ENCODE measurements at places on chromosomes 11 and 22.

- no peak for DNase-seq
These were observed 44.2 kb downstream of the CERK start for GRCh38 chr22:46693634-46694415.

- no peak for DNase-seq
These were observed 626 bp upstream of the TBX10 start for GRCh38 chr11:67640021-67640757.

DNA sequence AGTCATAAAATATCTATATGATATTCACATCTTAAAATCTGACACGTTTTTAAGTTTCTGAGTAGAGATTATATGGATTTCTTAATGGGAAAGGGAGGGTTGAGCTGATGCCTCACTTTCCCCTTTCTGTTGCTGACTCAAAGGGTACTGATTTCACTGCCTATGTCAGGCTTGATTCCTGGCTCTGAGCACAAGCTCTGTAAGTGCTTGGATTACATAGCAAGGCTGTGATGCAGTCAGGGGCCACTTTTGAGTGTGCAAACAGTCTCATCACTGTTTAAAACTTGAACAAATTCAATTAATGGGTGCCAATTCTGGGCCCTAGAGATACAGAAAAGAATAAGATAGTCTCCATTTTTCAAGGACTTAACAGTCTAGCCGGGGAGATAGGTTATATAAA, 14.4 kb downstream of the ATXN10 start:
- DNase-seq: no peak

- no peak for DNase-seq
These were observed 4.4 kb upstream of the KCNJ11 start for GRCh38 chr11:17392872-17393271.

DNA sequence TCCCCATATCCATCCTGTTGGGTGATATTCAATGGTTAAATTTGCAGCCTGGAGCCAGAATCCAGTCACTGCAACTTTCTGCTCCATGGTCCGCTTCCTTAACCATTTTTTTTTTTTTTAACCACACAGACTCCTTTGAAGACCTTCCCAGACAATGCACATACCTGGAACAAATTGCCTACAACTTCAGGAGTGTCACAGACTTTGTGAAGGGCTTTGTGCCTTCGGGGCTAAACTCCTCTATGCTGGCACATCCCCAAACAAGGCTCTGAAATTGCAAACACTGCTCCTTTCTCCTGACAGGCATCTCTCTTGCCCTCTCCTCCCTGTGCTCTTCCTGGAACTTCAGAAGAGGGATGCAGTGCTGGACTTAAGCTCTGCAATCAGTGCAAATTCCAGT, 40.6 kb downstream of the TENM4 start:
- DNase-seq: no peak

DNA sequence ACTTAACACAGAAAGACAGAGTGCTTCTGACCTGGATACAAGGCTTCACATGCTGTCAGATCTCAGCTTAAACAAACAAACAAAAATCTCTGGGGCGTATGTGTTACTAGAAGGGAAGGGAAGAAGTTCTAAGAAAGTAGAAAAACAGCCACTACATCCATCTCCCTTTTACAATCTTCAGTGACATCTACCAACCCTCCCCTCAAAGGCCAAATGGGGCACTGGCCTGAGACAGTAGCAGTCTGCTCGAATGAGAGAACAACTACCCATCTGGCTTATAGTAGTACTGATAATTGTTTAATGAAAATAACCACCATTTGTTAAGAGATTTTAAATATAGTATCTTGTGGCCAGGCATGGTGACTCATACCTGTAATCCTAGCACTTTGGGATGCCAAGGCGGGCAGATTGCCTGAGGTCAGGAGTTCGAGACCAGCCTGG, 29.4 kb downstream of the CCDC83 start:
- DNase-seq: no peak

- DNase-seq: no peak
These were observed 906 bp upstream of the NAA40 start for GRCh38 chr11:63937713-63938478.

DNA sequence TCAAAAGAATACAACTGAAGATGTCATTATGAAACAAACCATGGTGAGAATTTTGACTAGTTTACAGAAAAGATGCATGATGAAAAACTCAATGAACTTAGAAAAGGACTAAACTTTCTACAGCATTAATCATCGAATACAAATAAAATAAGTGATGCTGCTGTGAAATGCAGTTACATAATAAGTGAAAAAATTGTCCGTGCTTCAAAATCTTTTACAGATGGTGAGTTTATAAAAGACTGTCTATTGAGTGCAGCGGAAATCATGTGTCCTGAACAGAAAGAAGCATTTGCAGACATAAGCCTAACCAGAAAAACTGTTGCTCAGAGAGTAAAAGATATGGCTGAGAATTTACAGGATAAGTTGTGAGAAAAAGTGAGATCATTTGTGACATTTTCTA, 33.8 kb downstream of the NEAT1 start:
- no peak for DNase-seq

DNA sequence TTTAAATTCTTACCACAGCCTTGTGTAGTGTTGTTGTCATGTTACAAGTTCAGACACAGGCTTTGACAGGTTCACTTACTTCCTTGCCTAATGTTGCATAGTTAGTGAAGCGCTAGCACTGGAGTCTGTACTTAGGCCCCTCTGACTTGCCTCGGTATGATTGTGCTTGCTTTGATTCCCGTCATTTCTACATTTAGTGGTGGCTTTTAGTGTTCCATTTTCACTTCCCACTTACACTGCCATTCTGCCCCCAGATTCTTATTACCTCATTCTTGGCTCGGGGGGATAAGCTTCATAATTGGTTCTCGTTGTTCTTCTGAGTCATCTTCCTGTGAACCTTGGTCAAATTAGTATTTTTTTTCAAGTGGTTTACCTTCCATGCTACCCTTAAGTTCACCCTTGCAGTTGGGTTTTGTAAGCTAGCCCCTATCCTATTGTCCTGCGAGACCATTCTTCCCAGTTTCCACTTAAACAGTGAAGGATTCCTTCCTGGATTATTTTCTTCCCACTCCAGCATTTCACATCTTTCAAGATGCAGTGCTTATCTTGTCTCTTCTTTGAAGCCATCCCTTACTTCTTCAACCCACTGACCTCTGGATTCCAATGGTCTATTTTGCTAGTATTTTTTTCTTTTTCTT, 68.7 kb downstream of the DDX10 start:
- DNase-seq: peak; percentile 78

DNA sequence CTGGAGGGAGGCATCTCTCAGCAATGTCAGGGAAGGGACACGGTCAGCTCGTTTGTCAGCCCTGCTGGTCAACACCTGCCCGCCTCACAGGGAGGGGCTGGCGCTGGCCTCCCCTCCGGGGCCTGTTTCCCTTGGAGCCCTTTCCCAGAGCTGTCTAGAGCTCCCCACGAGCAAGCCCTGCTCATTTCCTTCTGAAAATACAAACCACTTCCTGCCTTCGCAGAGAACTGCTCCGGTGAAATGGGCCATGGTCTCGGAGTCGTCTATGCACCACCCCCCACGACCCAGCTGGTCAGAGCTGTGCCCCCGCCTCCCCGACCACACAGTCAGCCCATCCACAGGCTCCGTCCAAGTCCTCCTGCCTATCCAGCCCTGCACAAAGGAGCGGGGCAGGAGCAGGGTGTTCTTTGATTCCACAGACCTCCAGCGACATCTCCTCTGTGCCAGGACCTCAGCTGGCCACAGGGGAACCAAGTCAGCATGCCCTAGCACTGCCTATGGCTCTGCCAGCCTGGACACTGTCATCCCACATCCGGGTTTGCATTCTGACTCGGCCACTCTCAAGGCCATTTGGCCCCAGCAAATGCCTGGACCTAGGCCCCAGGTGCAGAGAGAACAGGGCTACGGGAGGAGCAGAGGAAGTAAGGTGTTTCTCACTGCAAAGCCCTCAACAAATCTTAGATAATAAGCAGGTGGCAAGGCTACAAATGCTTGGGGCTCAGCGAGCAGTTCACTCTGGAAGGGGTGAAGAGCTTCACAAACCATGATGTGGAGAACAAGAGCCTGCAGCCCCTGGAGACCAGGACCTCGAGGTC, 82.1 kb upstream of the WNT11 start:
- no peak for DNase-seq

DNA sequence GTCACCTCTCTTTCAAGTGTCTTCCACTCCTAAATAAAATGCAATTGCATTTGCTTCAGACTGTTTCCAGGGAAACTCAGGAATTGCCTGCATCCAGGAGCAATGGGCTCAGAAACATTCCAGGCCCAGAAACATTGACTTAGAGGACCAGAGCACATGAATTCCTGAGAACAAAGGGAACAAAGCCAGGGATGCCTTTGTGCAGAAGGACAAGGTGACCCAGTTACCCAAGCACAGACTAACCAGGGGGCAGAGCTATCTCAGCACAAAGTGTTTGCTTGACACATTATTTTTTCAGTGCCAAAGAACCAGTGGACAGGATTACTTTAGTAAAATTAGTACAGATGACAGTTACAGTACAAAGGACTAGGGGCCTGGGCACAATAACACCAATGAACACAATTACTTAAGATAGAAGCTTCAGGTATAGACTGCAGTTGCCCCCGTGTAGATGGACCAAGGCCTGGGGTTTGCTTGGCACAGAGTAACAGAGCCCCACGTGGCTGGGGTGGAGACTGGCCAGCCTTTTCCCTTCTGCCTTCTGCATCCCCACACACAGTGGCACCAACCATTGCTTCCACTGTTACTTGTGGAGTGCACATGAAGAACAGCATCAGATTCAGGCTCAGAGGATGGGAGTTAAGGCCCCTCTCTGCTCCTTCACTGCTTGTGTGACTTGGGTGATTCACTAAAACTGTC, 500.8 kb downstream of the INSC start:
- DNase-seq: no peak

DNA sequence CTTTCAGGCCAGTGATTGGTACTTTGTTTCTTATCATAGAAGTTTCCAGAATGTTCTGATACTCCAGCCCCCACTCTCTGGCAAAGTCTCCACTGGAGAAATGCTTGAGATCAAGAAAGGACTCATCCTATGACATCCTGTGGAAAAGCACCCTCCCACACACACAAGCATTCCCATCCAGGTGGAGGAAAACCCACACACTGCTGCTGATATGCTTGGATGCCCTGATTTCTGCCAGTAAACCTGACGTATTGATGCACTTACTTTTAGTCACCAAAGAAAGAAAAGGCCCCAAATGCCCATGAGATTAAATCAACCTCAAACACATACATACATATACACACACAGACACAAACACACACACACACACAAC, 9.2 kb upstream of the SLC5A12 start:
- no peak for DNase-seq

GRCh38 chr11:134479206-134480135, 67.4 kb upstream of the B3GAT1 start:
- DNase-seq: no peak

DNA sequence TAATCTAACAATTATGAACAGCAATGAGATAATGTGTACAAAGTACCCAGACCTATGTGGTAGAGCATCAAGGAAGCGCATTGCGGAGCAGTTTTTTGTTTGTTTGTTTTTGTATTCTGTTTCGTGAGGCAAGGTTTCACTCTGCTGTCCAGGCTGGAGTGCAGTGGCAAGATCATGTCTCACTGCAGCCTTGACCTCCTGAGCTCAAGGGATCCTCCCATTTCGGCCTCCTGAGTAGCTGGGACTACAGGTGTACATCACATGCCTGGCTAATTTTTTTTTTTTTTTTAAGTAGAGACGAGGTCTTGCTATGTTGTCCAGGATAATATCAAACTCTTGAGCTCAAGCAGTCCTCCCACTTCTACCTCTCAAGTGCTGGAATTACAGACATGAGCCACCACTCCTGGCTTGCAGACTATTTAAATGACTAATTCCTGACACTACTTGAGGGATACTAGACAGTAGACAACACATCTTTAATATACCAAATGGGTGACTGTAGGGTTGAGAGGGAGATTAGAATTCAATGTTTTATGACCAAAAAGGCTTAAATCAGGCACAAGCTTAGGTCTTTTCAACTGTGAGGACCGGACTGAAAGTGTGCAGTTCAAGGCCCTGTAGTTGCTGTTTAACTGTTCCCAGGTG, 12.7 kb downstream of the OR51B4 start:
- no peak for DNase-seq

GRCh38 chr11:82992223-82992622, 79.5 kb downstream of the RAB30 start:
- DNase-seq: no peak

- DNase-seq: no peak
These were observed 23.5 kb upstream of the THY1 start for GRCh38 chr11:119446434-119446833.
